CD4-positive, alpha-beta memory T cell (primary cell): ENCODE measurements at places on chromosomes 5 and 9.

- DNase-seq, result peak; percentile 29
Measured at GRCh38 chr9:6584881-6585597, 60.5 kb downstream of the GLDC start.

DNA sequence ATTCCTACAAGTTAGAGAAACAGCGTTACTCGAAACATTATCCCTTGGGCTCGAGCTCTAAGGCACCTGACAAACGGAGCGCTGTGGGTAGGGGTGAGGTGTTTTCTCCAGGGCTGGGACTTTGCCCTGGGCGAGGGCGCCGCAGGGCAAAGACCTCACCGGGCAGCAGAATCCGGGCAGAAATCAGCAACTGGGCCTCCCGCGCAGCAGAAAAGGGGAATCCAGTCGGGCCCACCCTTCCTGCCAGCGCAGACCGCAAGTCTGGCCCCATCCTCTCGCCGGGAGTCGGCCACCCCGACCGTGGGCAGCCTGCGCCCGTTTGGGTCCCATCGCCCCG lies 430 bp upstream of the MSH3 start:
- DNase-seq, result peak; percentile 50

DNA sequence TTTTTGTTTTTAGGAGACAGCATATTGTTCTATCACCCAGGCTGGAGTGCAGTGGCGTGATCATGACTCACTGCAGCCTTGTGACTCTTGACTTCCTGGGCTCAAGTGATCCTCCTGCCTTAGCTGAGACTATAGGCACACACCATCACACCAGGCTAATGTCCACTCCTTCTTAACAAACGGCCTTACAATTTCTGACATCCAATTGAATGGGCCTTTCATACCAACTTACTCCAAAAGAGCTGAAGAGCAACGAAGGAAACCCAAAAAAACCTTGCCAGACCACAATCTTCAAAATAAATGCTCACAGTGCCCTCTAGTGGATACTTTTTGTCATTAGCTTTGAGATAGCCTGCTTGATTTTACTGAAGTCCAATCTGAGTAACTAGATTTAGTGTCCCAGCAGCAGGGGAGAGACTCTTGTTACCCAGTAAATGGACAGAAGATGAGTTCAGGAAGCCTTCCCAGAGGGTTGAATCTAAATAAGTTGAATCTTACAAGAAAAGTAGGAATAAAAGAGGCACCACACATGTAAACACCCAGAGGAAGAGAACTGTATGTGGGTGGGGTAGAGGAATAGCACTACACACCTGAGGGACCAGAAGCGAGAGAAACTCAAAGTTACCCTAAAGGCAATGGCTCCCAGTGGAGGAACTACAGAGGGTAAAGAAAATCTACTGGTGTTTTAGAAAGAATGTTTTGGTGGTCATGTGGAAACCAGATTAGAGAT lies 9.3 kb downstream of the ZNF622 start:
- DNase-seq, result peak; percentile 60

GRCh38 chr5:84290161-84290560 lies 94.5 kb downstream of the EDIL3 start:
- DNase-seq, result no peak

- DNase-seq, result no peak
Measured at GRCh38 chr5:56550227-56550626, 265.1 kb upstream of the MAP3K1 start.

DNA sequence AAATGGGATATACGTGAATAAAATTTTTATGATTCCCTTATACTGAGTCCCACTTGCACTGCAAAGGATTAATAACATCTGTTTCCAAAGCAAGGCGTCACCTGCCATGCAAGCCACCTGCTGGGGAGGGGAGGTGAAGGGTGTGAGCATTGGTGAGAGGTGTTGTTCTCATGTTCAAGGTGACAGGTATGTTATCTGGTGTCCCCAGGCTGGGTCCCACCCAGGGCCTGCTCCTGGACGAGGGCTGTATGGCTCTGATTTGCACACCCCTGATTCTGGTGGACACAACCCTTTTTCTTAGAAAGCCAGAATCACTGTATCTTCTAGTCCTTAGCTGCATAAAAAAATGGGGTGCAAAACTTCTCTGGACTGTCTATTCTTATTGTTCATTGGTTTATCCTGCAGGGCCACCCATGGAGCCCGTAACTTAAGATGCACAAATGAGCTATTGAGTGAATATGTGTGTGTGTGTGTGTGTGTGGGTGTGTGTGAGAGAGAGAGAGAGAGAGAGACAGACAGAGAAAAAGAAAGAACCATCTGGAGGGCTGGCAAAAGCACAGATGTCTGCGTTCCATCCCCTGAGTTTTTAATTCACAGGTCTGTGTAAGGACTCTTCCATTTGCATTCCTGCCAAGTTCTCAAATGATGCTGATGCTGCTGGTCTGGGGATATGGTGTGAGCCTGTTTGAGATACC lies 53.7 kb downstream of the SYK start:
- no peak for DNase-seq
